ENCODE measurements at places on chromosomes 4 and X.

DNA sequence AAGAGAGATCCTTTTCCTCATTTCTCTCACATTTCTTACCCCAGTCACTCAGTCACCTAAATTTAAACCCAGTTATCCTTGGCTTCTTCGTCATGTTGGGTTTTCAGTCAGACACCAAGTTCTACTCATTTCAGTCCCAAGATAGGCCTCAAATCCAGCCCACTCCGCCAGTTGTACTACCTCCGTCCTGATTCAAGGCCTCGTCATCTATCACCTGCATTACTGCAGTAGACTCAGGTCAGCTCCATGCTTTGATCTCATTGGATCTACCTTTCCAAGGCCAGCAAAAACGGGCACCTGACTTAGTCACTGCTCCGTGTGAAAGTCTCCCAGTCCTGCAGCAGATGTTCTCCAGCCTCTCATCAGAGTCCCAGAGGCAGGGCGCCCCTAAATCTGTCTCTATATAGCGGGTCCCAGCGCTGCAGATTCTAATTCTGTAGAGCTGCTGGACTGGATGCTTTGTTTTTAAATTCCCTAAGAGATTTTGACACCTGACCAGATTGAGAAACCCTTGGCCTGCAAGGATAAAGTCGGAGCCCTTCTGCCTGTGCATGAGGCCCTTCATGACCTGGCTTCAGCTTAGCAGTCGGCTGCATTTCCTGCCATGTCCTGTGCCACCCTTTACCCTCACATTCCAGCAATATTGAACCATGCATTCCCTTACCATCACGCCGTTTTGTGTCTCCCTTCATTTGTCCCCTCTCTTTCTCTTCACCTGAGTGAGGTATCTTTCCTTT, 53.7 kb downstream of the ZFX start:
- no peak for DNase-seq

DNA sequence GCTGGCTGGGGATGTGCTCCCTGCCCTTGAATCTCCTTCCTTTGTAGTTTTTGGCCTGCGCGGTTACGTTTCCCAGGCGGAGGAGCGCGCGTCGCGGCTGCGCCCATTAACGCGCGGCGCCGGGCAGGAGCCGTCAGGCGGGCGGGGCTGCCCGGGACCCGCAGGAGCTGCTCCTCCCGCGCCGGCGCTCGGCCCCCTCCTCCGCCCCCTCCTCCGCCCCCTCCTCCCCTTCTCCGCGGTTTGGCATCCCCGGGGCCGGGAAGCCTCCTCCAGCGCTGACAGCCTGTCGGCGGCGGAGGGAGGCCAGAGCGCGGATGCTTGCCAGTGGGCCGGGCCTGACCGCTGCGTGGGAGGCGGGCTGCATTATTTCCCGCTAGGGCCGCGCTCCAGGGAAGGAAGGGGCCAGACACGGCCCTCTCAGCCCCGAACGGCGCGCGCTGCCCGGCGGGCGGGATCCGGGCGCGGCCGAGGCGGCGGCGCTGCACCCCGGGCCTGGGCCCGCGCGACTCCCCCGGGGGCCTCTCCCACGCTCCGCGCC, at the start of gene DCLK2:
Gene DCLK2 (plus strand): TSS at position 405 of the 538 bp plus-strand sequence. CDS start 583 bp downstream, outside the sequence.
- DNase-seq, result no peak

GRCh38 chr4:155809835-155810234, 51.0 kb downstream of the GUCY1B1 start:
- DNase-seq, result no peak

- DNase-seq, result no peak
Measured at GRCh38 chr4:16574981-16575380, 323.5 kb downstream of the LDB2 start.

- no peak for DNase-seq
Measured at GRCh38 chr4:181569553-181569952, 673.6 kb upstream of the TENM3 start.

- no peak for DNase-seq
Measured at GRCh38 chr4:115274545-115274944, 161.1 kb upstream of the NDST4 start.

- DNase-seq, result no peak
Measured at GRCh38 chrX:71458866-71459265, 74.0 kb upstream of the OGT start.

GRCh38 chrX:28584025-28584424, 3.2 kb upstream of the IL1RAPL1 start:
- DNase-seq, result no peak

DNA sequence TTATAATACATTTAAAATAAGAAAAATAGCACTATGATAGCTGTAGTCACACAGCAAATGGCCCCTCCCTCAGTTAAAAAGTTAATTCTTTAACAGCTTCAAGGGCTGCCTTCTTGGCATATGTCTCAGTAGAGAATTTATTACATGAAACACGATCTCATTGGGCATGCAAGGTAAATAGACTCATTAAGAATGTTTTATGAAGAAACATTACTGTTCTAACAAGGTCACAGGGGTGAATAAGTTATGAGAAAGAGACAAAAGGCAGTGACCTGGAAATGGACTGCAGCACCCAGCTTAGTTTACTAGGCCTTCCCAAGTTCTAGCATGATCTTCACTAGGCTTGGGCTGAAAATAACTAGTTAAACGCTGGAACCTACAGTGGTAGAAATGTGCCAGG, 277.7 kb downstream of the NR3C2 start:
- no peak for DNase-seq

GRCh38 chrX:8879750-8880149, 78.6 kb upstream of the FAM9A start:
- DNase-seq, result peak; percentile 1

GRCh38 chr4:140718241-140718952, 37.8 kb downstream of the TBC1D9 start:
- no peak for DNase-seq

DNA sequence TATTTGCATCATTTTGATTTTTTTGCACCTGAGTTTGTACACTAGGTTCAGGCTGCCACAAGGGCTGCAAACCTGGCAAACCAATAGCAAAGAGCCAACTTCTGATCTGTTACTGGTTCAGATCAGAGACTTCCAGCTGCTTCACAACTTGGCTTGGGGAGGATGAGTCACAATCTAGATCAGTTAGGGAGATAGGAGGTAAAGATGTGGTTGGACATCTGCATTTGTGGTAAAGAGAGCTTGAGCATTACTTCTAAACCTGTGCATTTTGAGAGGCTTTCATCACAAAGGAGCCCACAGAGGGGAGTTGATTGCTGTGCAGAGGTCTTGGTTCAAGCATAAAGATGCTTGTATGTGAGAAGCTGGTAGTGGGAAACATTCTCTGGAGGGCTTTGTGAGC, 34.5 kb downstream of the LINC00632 start:
- no peak for DNase-seq

GRCh38 chrX:3442691-3443090, 96.2 kb upstream of the MXRA5 start:
- DNase-seq, result no peak

DNA sequence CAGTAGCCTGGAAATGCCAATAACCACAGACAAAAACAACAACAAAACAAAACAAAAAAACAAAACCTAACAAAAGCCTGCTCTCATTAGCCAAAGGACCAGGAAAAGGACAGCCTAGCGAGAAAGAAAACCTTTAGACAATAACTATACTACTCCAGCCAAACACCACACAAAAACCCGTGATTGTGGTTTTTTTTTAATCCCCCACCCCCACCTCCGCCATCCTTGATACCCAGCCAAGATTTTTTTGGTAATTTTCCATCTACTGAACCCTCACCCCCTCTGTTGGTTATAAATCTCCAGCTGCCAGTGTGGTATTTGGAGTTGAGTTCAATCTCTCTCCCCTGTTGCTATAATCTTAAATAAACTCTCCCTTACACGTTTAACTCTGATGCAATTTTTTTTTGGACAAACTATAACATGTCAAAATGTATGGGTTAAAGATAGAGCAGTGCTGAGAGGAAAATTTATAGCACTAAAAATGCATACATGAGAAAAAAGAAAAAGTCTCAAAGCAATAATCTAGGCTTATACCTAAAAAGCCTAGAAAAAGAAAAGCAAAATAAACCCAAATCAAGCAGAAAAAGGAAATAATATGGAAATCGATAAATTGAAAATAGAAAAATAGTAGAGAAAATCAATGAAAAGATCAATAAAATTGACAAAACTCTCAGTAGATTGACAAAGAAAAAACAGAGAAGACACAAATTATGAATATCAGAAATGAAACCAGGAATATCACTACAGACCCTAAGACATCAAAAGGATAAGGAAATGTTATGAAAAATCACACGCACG, 83.7 kb downstream of the NAT8L start:
- no peak for DNase-seq

DNA sequence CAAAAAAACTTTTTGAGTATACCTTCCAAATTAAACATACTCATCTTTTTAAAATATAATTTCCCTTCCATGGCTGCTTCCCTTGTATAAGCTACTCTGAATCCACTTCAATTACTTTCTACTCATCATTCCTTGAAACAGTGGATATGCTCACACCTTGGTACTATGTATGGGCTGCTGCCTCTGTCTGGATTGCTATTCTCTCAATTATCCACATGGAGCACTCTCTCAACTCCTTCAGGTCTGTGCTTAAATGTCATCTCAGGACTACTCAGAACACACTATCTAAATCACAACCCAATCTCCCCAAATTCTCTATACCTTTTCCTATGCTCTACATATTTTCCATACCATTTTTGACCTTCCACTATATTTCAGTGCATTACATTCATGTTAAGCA, 898.9 kb upstream of the EPHA5 start:
- DNase-seq, result no peak

GRCh38 chr4:5710961-5711478, at the start of gene EVC:
EVC (plus strand) TSS chr4:5711201; CDS start chr4:5711381, 180 bp downstream.
- DNase-seq, result no peak

- DNase-seq, result no peak
Measured at GRCh38 chrX:40078489-40079227, 19.1 kb downstream of the BCOR start.

GRCh38 chrX:89034679-89035078, 287.7 kb downstream of the CPXCR1 start:
- no peak for DNase-seq

DNA sequence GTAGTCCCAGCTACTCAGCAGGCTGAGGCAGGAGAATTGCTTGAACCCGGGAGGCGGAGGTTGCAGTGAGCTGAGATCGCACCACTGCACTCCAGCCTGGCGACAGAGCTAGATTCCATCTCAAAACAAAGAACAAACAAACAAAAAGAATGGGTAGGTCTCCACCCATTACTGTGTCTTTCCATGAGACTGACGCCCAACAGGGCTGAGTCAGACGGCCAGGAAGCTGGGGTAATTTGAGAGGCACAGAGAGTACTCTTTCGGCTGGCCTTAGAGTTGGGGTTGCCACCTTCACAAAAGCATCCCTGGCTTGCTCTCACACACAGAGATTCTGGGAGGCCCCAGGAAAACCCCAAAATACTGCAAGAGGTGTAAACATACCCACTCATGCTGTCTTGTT, 72.0 kb upstream of the DHRSX start:
- no peak for DNase-seq

DNA sequence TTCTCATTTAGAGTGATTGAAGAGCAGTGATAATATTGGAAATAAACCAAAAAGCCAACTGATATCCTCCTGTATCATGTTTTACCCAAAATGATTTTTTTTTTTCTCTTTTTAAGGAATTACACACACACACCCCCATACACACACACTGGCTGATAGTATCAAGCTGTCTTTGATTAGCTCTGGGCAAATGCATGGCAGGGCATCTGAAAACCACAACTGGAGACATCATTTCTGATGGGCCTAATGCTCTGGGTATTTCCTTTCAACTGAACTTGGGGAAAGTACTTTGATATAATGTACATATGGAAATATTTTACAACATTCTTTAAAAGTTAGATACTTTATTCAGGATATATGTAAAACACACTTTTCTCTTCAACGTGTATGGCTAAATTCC, 14.2 kb upstream of the OSTC start:
- DNase-seq, result no peak

DNA sequence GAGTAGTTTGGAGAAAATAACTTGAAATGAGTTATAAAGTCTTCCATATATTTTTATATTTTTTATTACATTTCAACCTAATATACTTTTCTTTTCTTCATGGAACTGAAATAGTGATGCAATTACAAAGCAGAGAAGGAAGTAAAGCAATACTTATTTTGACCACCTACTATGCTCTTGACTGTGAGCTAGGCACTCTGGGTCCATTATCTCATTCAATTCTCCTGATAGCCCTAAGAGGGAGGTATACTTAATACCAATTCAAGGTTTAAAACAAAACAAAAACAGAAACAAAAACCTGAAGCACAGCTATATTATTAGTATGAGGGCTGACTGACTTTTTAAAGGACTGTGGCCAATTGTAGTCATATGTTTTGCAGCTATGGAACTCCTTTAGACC, 193.5 kb downstream of the MAD2L1 start:
- no peak for DNase-seq

GRCh38 chr4:26574563-26574962, 9.3 kb upstream of the TBC1D19 start:
- DNase-seq, result no peak

- no peak for DNase-seq
Measured at GRCh38 chr4:1540601-1541375, 134.5 kb upstream of the NKX1-1 start.

DNA sequence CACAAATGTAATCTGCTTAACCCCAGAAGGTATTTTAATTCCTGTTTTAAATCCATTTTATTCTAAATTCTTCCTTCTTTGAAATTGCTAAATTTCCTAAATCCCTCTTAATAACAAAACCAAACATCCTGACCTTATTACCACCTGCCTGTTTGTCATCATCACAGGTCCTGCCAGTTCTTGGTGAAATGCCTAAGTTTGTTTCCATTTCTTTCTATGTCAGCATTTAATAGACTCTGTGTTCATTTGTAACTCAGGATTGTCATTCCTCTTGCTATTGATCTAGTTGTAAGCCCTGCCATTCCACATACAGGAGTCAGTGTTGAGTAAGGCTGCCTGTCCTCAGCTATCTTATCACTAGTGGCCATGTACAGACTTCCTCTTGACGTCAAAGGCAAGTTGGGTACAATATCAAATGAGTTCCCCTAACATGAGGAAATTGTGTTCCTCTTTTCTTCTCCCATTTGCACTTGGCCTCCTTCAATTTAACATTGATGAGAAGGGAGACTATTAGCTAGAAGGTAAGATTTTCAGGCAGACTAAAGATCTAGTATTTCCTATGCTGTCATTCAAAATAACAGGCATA, 440.1 kb downstream of the AFF2 start:
- DNase-seq, result no peak

DNA sequence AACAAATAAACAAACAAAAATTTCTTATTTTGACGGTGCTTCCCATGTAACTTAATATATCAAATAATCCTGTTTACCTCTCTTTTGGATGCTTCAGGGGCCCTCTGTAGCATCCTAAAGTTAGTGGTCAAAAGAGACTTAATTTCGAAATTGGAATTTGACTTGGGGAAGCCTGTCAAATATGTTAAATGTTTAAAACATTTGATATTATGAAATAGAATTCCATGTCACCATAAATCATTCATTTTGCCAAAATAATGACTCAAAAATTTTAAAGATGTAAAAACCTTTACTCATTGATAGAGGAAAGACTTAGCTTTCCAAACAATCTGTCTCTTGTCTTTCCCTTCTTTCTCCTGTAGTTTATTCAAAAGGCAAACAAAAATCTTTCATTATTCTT, 20.6 kb upstream of the TEX13A start:
- no peak for DNase-seq

All from stimulated activated CD8-positive, alpha-beta memory T cell treated with anti-CD3 and anti-CD28 coated beads, Interleukin-15, amount 100 ng/mL, for 1 hour (primary cell).